NB4 (cell line): ENCODE measurements at places on chromosomes 6 and 20.

- DNase-seq = no peak
Observed at GRCh38 chr6:81795890-81796289, 43.4 kb upstream of the TENT5A start.

DNA sequence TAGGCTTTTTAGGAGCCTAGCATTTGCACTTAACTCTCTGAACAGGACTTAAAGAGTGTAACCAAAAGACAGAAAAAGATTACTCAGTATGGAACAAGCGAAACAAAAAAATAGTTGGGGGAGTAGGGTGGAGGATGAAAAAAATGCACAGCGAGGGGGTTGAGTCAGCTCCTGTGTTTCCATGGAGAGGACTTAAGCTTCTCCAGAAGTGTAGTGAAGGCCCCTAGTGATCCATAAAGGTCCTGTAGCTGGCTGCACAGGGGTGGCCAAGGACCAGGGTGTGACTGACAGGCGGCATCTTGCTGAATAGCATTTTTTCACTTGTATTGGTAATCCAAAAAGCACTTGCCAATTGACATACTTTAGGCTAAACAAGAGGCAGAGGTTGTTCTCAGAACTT lies 533.9 kb downstream of the RFPL4B start:
- DNase-seq = no peak

DNA sequence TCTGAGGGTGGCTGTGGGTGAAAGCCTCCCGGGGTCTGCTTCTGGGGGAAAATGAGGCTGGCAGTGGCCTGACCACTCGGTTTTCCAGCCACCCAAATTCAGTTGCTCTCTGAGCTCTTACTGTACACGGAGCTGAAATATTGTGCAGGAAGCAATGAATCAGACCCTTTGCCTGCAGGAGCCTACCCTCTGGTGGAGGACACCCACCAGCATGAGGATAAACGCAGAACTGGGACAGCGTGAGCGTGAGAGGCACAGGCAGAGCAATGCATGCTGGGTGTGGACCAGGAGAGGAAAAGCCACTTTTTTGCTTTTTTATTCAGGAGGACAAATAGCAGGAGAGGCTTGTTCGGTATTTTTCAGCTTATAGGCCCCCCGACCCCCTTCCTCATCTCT lies 298.0 kb downstream of the QKI start:
- DNase-seq = no peak

DNA sequence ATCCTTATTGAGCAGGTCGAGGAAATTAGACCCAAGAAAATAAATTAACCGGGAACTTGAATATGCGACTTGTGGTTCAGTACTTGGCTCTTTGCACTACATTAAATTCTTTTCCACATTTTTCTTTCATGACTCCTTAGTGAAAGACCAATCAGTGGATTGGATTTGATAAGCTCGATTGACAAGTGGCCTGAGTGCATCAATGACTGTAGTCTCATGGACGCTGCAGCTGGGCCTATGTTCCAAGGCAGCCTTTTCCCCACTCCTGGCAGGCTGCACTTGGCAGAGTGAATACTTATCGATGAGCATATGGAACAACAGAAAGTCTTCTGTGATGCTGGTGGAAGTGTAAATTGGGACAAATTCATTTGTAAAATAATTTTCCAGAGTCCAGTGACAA lies 210.8 kb upstream of the EXOC2 start:
- DNase-seq = no peak

- peak; percentile 30 for DNase-seq
Observed at GRCh38 chr20:24164360-24164759, 175.8 kb upstream of the GGTLC1 start.
